ENCODE measurements at places on chromosomes 1 and 21.

DNA sequence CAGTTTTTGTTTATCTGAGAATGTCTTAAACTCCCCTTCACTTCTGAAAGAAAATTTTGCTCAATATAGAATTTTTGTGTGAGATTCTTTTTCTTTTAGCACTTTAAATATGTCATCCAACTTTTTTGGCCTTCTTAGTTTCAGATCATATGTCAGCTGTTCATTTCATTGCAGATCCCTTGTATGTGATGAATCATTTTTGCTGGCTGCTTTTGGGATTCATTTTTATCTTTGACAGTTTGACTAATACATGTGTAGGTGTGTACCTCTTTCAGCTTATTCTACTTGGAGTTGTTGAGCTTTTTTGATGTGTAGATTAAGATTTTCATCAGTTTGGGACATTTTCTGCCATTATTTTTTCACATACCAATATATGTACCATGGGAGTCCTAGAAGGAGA, 156.8 kb downstream of the FASLG start:
- DNase-seq: no peak

DNA sequence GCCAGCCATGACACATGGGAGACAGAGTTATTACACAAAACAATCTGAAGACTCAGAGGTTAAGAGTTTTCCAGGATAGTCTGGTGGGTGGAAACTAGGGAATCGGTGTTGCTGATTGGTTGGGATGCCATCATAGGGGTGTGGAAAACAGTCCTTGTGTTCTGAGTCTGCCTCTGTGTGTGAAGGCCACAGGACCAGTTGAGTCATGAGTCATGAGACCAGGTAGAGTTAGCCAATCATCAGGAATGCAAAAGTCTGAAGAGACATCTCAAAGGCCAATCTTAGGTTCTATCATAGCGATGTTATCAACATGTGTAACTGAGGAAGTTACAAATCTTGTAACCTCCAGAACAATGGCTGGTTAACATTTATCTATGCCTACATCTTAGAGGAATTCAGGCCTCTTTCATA, 49.7 kb upstream of the NEK7 start:
- DNase-seq: no peak

- no peak for DNase-seq
Observed at GRCh38 chr1:154910851-154911250, 25.7 kb downstream of the PMVK start.

- DNase-seq: no peak
Observed at GRCh38 chr21:16587141-16587581, 857.4 kb downstream of the USP25 start.

DNA sequence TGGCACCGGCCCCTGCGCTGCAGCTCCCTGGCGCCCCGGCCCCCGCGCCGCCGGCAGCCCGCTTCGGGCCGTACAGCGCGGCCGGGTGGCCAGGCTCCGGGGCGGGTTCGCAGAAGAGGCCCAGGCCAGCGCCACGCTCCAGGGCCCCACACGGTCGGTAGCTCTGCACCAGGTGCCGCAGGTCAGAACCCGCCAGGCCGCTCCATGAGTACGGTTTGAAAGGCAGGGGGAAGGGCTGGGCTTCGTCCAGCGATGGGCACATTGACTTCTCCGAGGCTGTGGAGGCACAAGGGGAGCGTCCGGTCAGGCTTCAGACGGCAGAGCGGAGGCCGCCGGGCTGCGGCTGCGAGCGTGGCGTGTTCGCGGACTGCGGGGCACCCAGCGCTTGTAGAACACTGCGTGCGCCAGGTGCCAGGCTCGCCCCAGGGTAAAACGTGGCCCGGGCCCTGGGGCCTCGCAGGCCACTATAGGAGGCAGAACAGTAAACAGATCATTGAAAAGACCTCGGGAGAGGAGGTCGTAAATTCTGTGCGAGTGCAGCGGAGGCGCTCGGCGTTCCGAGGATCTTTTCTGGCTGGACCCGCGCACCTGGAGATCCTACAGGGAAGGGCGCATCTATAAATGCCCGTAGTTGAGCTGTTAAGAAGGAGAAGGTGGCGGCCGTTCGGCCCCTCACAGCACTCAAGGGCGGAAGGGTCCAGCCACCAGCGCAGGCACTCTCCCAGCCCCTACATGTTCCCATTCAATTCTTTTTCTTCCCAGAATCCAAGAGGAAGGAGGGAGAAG, 5.7 kb downstream of the GFI1 start:
- no peak for DNase-seq

DNA sequence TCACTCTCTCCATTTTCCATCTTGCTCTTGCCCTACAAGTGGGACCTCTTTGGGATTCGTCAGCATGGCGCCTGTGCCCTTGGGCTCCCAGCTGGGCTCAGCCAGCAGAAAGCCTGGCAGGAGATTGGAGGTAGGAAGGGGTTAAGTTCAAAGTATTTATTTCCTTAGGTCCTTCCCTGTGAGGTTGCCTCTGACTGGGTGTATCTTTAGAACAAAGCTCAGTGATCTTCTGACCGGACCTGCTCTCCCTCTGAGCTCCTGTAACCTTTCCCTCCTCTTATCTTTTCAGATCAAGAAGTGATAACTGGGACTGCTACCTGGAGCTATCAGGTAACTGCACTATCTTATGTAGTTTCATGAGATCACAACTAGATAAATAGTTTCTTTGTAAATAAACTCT, 75.8 kb upstream of the ABCD3 start:
- DNase-seq: no peak

- no peak for DNase-seq
Observed at GRCh38 chr1:176444286-176444685, 18.7 kb upstream of the PAPPA2 start.

GRCh38 chr1:64121766-64122385, 81.5 kb upstream of the UBE2U start:
- DNase-seq: no peak

GRCh38 chr1:183033205-183033604, 10.0 kb downstream of the LAMC1 start:
- DNase-seq: no peak

DNA sequence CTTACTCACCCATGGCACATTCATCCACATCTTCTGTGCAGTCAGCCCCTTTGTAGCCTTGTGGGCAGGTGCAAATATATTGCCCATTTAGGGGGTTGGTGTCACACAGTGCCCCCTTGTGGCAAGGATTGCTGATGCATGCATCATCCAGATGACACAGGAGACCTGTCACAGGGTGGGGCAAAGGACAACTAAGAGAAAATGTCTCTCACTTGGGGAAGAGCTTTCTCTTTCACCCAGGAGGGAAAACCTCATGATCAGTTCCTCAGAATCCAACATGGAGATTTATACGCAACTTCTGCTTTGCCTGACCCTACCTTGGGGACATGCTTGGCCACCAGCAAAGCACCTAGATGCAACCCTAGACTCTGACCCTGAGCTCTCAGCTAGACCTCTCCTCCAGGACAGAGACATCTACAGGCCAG, 71.8 kb upstream of the ADAM30 start:
- DNase-seq: no peak

DNA sequence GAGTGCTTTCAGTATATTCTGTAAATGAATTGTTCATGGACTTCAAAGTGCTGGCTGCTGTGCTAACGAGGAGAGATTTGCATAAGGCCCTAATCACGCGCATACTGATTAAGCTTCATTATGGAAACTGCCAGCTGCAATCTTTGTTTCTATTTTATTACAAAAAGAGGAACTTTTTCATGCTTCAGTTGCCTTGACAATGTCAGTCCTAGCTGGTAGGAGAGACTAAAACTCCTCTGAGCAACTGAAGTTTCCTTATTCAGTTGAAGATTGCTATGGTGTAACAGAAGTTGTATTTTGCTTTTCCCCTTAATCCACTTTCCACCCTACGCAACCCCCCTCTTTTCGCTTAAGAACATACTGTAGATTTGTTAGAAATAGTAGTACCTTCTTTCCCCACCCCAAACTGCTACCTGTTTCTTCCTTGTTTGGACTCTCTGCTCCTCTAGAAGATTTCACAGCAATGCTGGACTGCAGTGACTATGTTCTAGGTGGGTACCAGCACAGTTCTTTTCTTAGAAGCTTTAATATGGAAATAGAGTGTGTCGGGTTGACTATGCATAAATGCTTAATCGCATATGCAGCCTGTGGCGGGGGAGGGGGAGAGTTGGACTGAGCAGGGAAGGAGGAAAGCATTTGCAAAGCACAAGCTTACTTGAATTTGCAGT, 108.3 kb downstream of the POU2F1 start:
- no peak for DNase-seq

GRCh38 chr1:90784186-90784847, 67.2 kb upstream of the BARHL2 start:
- no peak for DNase-seq

DNA sequence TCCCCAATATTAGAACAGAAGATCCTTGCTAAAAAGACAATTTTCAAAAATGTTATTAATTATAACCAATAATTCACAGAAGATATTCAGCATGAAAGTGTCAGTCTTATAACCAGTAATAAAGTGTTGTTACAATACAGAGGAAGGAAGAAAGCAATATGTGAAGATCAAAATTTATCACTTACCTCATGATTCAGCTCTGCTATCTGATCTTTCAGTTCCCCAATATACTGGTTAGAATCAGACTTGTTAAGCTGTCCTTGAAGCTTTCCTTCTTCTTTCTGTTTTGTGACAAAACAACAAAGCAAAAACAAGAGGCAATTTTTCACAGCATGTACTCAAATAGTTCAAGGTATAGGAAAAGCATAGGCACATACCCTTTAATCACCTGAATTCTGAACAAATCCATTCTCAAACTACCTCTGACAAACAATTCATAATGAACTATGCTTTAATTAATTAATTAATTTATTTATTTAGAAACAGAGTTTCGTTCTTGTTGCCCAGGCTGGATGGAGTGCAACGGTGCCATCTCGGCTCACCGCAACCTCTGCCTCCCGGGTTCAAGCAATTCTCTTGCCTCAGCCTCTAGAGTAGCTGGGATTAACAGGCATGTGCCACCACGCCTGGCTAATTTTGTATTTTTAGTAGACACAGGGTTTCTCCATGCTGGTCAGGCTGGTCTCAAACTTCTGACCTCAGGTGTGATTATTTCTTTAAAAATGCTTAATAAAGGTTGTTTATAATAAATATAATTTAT, 76.9 kb upstream of the GFI1 start:
- no peak for DNase-seq

DNA sequence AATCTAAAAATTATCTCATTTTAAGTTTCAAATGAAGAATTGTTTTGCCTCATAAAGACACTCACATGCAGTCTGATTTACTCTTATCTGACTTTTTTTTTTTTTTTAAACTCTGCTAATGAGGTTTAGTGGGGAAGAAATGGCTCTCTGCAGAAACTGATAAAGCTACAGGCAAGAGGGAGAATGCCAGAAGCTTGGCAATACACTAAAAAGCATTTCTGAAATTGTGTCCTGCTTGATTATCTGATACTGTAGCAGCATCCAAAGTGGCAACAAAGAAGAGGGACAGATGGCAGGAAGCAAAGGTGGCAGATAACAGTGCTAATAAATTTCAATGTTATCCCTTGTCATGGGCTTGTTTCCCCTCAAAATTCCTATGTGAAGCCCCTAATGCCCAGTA, 1744.9 kb downstream of the NCAM2 start:
- DNase-seq: no peak

DNA sequence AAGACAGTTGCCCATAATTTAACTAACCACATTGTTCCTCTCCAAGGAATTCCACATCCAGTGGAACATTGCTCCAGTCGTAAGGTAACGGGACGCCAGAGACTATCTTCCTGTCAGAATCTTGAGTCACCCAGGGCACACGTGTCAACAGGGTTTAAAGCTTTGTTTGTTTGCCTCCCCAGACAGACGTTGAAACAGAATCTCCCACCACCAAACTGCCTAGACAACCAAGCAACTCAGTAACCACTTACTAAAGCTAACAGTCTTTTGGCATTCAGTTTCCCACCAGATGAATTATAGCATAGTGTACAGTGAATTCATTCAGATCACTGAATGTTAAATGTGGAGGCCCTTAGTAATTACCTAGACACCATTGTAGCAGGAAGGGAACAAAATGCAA, 439.5 kb downstream of the PLPP3 start:
- DNase-seq: no peak

DNA sequence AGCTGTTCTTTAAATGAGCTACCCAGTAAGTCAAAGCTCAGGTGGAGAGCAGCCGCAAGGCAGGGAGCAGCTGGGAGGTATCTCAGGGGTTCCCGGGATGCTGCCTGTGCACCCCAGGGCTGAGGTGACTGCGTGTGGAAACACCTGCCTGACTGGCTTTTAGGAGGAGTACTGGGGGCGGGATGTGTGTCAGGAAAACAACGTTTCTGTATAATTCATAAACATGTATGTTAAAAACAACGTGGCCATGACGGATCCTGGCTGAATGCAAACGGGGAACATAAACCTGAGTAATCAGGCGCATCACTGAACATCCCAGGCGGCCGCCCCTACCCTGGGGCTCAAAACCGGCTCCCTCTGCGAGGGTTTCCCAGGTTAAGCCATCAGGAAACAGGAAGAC, 1.5 kb downstream of the C1orf159 start:
- no peak for DNase-seq

GRCh38 chr21:44572959-44573583, 458 bp upstream of the KRTAP10-4 start:
- DNase-seq: no peak

GRCh38 chr1:228786361-228787129, 51.3 kb downstream of the RHOU start:
- no peak for DNase-seq

GRCh38 chr1:234866007-234866866, 256.3 kb upstream of the IRF2BP2 start:
- DNase-seq: no peak

- DNase-seq: no peak
Observed at GRCh38 chr1:224427346-224427745, 7.3 kb downstream of the WDR26 start.

GRCh38 chr1:54046671-54047383, 6.2 kb downstream of the TMEM59 start:
- DNase-seq: no peak

GRCh38 chr1:115767403-115767802, 1.1 kb downstream of the CASQ2 start:
- DNase-seq: no peak

DNA sequence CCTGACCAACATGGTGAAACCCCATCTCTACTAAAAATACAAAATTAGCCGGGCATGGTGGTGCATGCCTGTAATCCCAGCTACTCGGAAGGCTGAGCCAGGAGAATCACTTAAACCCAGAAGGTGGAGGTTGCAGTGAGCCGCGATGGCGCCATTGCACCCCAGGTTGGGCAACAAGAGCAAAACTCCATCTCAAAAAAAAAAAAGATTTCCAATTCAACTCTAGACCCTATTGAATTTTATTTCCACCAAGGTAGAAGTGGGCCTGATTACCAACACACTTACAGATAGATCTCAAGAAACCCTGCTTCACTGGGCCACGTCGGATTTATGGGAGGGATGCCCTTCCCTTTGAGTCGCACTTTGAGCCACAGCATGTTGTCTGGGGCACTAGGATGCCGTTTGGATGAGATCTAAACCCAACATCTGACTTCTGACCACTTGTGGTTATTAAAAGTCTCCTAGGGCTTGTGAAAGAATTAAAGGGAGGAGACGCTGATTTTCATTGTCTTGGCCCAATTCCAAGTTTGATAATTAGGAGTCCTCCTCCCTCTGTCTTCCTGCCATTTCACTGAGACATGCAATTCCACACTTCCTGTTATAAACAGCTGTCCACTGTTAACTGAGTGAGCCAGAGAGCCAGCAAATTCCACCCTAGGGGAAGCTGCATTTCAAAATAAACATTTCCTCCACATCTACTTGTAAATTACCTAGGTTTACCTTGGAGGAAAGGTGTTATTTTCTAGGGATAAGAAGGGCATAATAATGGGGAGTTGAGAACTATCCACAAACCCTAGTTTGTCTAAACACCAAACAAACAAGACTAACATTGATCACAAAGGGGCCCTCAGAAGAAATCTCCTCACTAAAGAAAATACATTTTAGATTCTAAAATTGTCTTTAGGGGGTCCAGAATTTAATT, 5.2 kb upstream of the RERE start:
- DNase-seq: no peak
